ENCODE measurements at places on chromosomes 7 and 10.
A peak's percentile ranks its signal among the peaks of the same experiment; 100 is the strongest.

DNA sequence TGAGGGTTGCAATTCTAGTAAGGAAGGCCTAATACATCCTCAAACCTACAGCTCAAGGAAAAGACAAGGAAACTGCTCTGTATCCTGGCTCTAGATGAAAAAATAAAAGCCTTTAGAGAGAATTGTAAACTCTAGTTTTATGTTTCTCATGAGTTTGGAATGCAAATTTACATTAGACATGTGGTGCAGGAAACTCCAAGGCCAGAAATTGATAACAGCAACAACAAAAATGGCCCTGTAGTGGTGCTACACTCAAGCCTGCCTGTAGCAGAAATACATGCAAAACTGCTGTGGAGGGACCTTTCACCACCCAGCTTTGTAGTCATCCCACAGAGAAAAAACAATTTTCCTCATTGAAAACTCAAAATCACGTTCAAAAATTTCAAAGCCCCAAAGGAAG, 546.7 kb upstream of the LRRN3 start:
- no peak for DNase-seq

GRCh38 chr7:133807624-133808492, 319.3 kb upstream of the LRGUK start:
- DNase-seq = no peak

DNA sequence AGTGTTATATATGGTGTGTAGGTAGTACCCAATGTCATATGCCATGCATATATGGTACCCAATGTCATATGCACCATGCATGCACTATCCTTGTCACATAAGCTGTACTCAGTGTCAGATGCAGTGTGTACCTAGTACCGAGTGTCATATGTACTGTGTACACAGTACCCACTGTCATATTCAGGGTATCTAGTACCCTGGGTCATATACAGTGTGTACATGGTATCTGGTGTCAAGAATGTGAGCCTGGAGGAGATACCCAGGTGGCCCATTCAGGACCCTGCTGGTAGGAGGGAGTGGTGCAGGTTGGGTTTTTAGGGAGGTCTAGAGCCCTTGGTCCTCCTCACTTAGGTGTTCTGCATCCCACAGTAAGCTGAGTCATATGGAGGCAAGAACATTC, 1.8 kb downstream of the ZMYND11 start:
- peak; percentile 29 for DNase-seq

- no peak for DNase-seq
These were observed 1132.0 kb upstream of the LRRTM3 start for GRCh38 chr10:65793738-65794425.

GRCh38 chr10:69888882-69889584, 87.3 kb downstream of the COL13A1 start:
- DNase-seq = no peak

GRCh38 chr7:34133356-34133982, 228.1 kb downstream of the BMPER start:
- DNase-seq = no peak

DNA sequence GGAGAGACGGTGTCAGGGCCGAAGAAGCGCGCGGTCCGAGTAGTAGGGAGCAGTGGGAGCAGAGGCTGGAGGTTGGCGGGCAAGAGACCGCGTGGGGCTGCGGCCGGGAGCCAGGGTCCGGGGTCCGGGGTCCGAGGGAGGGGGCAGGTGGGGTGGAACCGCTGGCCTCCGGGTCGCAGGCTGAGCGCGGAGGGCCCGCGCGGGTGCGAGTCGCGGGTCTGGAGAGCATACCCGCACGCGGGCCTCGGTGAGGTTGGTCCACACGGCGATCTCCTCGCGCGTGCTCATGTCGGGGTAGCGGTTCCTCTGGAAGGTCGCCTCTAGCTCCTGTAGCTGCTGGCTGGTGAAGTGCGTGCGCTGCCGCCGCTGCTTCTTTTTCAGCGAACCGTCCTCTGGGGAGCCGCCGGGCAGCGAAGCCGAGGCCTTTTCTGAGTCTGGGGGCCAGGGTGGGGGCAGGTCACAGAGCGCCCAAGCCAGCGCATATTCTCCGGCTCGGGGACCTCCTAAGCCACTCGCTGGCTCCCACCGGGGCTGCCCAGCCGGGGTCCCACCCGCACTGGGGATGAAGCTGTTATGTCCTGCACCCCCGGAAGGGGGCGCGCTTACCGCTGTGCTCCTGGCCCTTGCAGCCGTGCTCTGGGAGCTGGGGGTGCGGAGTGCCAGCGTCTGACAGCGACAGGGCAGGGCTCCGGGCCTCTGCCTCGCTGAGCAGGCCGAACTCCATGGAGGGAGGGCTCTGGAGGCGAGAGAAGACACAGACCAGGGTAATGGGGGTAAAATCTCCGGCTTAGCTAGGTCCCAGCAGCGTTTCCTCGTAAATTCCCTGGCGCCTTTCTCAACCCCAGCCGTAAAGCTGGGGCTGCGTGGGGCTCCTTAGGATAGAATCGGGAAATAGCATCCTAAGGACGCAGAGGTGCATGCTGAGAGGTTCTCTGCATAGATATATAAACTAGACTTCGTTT, 5.5 kb downstream of the ELOVL3 start:
- DNase-seq = peak; percentile 82

GRCh38 chr10:132447446-132448247, 50.6 kb downstream of the PWWP2B start:
- DNase-seq = no peak

DNA sequence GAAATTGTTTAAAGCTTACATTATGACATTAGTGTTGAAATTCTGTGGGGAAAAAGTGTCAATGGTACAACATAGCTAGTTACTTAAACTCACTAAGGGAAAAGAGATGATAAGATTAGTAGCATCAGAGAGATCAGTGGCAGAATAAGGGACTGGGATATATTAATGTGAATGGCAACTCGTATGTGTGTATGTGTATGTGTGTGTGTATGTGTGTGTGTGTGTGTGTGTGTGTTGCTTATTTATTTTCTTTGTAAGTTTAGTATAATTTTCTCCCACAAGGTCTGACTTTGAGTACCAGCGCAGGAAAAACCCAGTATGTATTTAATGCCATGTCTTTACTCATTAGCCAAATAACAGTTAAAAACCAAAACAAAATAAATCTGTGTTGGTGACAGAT, 256.1 kb downstream of the ARHGAP21 start:
- DNase-seq = no peak

GRCh38 chr7:96591159-96591899, 118.3 kb downstream of the SEM1 start:
- no peak for DNase-seq

DNA sequence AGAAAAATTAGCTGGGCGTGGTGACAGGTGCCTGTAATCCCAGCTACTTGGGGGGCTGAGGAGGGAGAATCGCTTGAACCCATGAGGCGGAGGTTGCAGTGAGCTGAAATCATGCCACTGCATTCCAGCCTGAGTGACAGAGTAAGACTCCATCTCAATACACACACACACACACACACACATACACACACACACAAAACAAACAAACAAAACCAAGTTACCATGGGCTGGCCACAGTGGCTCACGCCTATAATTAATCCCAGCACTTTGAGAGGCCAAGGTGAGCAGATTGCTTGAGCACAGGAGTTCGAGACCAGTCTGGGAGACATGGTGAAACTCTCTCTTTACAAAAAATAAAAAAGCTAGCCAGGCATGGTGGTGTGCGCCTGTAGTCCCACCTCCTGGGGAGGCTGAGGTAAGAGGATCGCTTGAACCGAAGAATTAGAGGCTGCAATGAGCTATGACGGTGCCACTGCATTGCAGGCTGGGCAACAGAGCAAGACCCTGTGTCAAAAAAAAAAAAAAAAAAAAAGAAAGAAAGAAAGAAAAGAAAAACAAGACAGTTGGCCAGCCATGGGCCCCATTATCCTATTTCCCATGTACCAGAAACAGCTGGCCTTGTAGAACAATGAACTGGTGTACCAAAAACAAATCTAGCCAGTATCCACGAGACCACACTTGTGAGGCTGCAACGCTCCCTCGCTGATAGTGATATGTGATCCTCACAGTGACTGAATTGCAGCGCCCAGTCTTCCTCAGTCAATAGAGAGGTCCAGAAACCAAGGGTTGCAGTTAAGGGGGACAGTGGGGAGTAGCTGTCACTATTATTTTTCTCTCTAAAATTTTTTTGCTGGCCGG, 6.6 kb upstream of the AGFG2 start:
- no peak for DNase-seq

GRCh38 chr10:61389887-61390286, 63.3 kb downstream of the TMEM26 start:
- no peak for DNase-seq

Data from GM12892 (cell line).